H9 (cell line): ENCODE measurements at places on chromosomes 11 and 22.
A peak's percentile ranks its signal among the peaks of the same experiment; 100 is the strongest.

GRCh38 chr11:114257621-114258558, 38.3 kb upstream of the NNMT start:
- peak; percentile 46 for DNase-seq

GRCh38 chr22:29773233-29773632, 6.1 kb downstream of the UQCR10 start:
- DNase-seq = no peak

DNA sequence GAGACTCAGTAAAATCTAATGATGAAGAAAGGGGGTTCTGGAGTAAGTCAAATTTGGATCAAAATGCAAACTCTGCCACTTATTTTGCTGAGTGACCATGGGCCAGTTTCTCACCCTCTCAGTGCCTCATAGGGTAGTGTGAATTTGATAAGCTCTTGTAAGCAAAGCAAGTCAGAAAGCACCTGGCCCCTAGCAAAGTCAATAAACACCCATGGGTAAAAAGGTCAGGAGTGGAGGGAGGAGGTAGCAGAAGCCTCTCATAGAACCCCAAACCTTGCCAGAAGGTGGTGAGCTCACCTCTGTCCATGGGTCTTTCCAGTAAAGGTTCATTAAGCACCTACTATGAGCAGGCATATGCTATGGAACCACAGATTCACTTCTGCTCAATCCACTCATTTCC, 18.5 kb upstream of the CACNG2 start:
- DNase-seq = no peak

GRCh38 chr22:25623310-25623734, 58.8 kb downstream of the GRK3 start:
- DNase-seq = no peak

DNA sequence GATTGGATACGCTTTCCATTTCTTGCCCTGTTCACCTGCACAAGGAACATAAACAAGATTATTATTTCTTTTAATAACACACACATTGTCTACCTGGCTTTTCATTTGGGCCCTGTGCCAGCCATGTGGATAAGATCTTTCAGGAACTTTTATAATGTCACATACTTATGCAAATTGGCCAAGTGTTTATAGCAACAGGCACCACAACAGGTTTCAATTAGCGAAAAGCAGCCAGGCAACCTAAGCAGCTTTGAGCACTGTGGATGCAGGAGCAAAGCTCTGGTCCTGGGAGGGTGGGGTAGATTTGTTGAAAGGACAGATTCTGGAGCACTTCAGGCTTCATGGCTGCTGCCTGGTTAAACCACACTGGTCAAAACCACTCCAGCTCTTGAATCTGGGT, 217.4 kb downstream of the BARX2 start:
- DNase-seq = no peak

GRCh38 chr22:48173773-48174160, 1411.3 kb downstream of the TBC1D22A start:
- DNase-seq = no peak

DNA sequence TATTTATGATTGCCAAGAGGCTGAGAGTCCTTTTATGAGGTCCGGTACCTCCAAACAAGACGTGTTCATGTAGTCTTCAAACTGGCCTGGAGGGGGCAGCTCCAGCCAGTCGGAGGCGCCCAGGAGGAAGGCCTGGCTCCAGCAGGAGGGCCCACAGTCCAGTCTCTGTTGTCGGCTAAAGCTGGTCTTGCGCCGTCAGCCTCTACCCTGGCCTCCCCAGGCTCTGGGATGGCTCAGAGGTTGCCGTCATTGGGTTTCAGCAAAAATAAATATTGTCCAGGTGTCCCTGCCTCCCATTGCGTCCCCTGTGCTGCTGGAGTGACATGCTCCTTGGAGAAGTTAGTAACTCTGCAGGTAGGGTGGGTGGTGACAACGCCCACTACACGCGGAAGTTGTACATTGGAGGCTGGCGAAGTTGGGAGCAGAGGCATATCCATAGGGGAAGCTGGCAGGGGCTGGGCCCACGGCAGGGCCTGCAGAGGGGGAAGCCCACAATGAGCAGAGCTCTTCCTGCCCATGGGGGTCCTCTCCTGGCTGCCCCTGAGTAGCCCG, 1.0 kb upstream of the SLC25A1 start:
- peak; percentile 88 for DNase-seq

GRCh38 chr11:17635551-17635938, 83.8 kb upstream of the MYOD1 start:
- no peak for DNase-seq

DNA sequence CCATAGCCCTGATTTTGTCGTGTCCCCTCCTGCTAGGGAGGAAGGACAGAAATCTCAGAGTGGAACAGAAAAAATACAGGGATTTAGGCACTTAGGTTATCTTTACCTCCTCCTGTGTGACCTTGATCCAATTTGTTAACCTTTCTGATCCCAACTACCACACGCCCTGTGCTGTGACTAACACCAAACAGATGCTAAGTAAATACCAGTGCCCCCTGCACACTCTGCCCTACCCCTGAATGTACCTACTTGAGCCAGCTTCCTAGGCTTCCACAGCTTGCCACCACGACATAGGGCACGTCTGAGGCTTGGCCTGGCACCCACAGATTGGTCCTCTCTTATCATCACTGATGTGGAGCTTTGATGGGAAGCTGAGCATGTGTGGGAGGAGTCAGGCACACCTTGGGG, 9.2 kb downstream of the MYO18B start:
- DNase-seq = no peak

DNA sequence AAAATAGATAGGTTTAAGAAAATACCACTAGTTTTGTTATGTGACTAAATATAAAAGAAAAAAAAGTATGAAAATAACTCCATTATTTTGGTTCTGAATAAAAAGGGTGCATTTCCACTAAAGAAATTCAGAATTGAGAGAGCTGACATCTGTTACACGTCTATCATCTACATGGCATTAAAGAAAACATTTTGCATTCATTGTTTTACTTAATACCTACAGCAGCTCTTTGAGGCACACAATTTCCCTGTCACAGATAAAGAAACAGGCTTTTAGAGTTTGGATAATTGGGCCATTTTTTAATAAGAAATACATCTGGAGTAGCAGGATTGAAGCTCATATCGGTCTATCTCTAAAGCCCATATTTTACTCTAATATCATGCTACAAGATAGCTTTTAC, 145.7 kb upstream of the LUZP2 start:
- DNase-seq = no peak

GRCh38 chr22:48925450-48925849, 902.2 kb downstream of the BRD1 start:
- no peak for DNase-seq

GRCh38 chr11:82842019-82842418, 58.2 kb downstream of the PRCP start:
- no peak for DNase-seq

- no peak for DNase-seq
Observed at GRCh38 chr22:18012531-18012930, 11.8 kb downstream of the MICAL3 start.

DNA sequence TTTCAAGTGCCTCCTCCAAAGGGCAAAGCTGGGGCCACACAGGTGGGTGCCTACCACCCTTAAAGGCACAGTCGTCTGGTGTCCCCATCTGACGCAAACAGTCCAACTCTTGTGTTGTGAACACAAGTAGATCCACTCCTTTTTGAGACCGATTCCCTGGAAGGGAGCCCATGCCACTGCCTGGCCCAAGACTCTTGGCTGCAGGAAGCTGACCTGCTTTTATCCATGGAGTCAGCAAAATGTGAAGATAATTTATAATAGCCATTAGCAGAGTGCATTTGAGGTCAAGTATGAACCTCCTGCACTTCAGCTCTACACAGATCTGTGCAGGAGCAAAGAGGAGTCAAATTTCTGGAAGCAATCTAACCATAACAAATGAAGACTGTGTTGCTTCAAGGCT, 68.5 kb downstream of the ADM start:
- DNase-seq = no peak

- DNase-seq = no peak
Observed at GRCh38 chr22:48842583-48842945, 985.1 kb downstream of the BRD1 start.

DNA sequence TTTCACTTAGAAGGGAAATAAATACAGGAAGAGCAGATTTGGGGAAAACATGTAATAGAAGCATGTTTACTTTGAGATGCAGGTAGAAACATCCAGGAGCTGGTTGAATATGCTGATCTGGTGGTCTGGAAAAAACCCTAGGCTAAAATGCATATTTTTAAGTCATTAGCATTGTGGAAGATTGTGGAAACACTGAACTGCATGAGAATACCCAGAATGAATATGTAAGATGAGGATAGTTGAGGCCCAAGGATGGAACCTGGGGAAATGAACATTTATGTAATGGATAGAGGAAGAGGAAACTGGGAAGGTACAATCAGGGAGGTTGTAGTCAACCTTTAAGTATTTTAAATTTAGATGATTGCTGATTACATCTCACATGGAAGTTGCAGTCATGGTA, 269.4 kb downstream of the DDX10 start:
- no peak for DNase-seq

DNA sequence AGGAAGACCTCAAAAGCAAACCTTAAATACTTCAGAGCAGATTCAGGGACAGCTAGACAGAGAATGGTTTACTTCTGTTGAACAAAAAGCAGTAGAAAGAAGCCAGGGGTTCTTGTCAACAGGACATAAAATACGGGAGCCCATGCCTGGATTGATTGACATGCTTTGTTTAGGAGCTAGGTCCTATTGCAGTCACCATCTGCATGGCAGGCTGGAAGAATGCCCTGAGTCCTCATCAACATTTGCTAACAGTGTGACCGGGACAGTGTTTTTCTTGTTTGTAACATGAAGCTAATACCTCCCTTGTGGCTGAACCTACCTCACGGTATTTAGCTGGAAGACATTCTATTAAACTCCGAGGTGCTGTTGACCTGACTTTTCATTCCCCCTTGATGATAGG, 225.4 kb downstream of the NTM start:
- no peak for DNase-seq
